ENCODE measurements at places on chromosomes 7 and 10.

DNA sequence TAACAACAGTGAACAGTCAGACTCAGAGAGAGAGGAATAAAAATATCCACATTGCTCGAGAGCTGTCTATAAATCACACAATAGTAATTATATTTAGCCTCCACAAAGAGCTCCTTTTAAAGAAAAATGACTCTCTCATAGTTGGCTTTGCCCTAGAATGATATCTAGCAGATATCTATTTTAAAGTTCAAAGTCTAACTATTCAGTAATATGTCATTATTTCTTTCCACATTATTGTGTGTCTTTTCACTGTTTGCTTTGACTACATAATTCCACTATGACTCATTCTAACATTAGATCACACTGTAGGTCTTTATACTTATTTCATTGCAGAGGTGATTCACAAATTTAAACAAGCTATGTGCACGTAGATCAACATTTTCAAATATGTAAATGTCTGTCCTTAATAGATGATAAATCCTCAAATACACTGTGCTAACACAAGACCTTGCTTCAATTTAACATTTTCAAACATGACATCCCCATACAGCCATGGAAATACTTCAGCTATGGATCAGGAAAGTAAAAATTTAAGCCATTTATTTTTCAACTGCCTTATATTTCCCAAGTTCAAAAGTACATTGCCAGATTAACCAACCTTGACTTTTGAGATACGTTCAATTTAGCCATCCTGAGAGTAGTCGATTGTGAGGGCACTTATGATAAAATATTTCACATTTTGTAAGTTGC, 99.9 kb upstream of the AKR1E2 start:
- DNase-seq: no peak

DNA sequence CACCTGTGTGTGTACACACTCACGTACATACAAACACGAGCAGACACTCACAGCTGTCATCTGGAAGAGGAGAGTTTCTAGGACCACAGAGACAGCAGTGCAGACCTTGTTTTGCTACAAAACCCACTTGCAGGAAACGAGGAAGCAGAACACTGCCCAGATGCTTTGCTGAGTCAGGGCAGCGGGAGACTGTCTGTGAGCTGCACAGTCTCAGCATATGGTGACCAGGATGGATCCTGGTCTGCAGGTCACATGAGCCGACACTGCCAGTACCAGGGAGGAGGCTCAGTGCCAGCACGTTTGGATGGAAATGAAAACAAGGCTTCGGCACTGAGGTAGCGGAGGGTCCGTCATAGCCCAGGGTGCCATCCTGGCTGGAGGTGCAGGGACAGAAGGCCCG, 117.6 kb upstream of the DPP6 start:
- no peak for DNase-seq

DNA sequence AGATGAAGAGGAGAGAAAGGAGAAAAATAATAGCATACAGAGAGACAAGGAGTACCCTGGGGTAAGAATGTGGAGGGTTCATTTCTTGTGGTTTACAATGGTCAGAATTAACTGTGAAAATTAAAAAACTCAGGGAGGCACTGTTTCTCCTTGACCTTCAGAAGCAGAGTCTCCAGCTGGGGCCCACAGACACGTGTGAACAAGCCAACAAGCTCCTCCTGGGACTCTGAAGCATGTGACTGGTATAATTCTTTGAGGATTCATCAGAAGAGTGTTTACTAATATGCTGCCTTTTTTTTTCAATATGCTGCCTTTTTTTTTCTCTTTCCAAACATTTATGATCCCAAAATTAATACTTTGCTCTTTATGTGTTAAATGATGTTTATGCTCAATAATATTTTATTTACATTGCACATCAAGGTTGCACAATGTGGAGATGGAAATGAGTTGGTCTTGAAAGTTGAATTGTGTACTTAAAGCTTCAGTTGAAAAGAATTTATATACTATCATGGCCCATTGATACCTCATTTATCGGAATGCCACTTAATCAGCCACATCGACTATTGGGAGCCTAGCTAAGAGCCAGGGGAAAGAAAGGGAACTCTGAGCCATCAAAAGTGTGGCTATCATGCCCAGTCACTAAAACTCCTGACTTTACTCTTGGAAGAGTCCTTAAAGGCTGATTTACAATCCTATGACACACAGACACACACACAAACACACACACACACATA, 134.7 kb upstream of the RHOBTB1 start:
- DNase-seq: no peak

- DNase-seq: peak; percentile 52
These were observed 860 bp downstream of the SEC31B start for GRCh38 chr10:100518761-100519241.

DNA sequence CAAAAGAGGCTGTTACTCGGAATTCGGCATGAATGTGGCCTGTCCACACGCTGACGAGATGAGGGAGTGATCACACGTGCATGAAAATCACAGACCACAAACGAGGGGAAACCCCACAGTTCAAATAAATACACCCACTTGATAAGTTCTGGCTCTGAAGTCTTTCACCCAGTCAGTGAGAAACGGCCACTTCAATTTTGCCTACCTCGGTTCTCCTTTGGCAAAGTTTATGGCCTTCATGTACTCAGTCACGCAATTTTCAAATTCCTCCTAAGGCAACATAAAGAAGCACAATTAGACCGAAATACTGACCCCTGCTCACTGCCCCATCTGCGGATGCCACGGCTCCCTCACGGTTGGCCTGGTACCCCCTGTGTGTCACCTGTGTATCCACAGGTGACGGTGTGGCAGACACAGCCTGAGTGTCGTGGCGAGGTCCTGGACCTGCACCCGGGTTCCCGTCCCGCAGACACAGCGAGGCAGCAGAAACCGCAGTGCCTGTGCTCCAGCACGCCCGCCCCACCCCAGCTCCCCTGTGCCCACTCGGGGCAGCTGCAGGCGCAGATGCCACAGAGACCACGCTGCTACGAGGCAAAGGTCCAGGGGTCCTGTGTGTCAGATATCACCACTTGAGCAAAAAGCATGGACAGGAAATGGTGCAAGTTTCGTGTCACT, 1.4 kb downstream of the CFAP46 start:
- no peak for DNase-seq

DNA sequence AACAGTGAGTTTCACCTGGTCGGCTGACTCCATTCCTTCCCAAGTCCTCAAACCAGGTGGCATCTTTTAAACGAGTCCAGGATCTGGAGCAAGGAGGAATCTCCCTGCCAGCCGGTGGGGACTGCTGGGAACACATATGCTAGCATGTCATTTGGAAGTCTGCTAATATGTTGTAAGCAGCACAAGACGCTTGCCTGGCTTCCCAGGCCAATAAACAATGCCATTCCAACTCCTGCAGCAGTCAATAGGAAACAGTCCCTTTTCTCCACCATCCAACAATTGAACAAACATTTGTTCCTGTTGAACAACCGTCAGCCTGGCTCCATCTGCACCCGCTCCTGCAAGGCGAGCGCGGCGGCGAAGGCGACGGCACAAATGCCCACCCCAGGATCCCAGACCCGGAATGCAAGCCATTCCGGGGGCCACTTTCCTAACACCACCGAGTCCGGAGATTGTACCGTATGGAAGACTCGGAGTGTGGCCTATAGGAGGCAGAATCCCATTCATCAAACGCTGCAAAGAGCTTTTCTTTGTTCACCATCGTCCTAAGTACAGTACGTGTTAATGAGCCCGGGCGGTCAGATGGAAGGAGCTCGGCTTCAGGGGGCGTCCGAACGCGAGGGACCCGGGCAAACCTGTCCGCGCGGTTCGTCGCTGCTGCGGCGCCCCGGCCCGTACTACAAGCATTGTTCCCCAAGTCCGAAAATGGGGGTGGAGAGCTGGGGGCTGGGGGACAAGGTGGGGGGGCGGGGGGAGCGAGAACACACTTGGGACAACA, 1.6 kb downstream of the FAM53B start:
- DNase-seq: no peak

- no peak for DNase-seq
These were observed 110.5 kb upstream of the SEC61G start for GRCh38 chr7:54869523-54869922.

- DNase-seq: no peak
These were observed 163.0 kb downstream of the SUGCT start for GRCh38 chr7:40297741-40298311.

GRCh38 chr7:83347945-83348444, 185.3 kb upstream of the PCLO start:
- DNase-seq: no peak

GRCh38 chr7:107372298-107372697, 97.6 kb upstream of the GPR22 start:
- DNase-seq: no peak

GRCh38 chr7:110557-111232, 81.7 kb upstream of the FAM20C start:
- DNase-seq: no peak

DNA sequence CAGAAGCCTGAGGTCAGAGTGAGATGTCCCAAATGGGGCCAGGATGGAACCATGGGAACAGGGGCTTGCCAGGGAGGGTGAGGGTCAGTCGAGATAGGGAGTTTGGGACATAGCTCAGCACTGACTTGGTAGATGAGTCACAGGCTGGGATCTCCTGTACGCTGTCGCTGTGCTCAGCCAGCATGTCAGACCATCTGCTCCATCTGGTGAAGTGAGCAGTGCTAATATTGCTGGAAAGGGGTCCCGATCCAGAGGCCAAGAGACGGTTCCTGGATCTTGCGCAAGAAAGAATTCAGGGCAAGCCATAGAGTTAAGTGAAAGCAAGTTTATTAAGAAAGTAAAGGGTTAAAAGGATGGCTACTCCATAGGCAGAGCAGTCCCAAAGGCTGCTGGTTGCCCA, 505.6 kb downstream of the GALNT17 start:
- no peak for DNase-seq

DNA sequence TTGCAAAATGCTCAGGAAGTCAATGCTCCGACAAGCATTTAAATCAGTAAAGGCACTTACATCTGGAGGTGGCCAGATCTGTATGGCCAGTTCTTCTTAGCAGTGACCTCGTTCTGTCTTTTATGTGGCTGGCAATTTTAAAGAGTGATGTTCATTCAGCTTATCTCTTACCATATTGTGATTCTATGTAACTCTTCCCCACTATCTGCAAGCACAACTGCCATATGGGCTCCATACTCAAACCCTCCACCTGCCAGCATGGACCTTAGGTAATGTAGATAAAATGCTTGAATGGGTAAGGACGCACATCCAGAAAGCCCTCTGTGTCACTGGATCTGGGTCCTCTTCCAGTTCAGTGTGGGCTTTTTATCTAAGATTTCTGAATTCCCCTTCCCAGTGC, 42.4 kb upstream of the STK17A start:
- no peak for DNase-seq

GRCh38 chr10:47127188-47127785, 172.7 kb upstream of the GDF10 start:
- DNase-seq: no peak

DNA sequence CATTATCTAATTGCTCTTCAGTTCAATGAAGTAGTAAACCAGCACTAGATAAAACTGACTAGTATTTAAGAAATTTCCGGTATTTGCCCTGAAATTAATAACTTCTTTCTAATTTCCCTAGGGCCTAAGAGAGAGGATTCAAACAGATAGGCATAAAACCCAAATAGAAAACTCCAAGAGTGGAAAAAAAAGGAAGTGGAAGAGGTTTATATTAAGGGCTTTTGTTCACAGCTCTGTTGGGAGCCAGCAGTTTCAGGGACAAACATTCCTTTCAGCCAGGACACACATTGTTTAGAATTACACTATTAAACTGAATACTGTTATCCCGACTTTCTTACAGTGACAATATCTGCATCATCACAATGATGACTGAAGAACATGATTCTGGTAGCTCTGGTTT, 3.6 kb downstream of the ODAD2 start:
- no peak for DNase-seq

- DNase-seq: no peak
These were observed 675 bp downstream of the ABRAXAS2 start for GRCh38 chr10:124802313-124802675.

GRCh38 chr7:91086200-91086599, 178.0 kb upstream of the FZD1 start:
- DNase-seq: no peak
